Transverse colon (tissue), 4 donors: ENCODE measurements at places on chromosomes 11 and 22. TPM values are rescaled to one million over a fixed set of nuclear protein-coding genes. Genes with fewer than 3 reads are reported as not detected.

Gene HYLS1
- 0.80 TPM for total RNA-seq

Gene C22orf15
- total RNA-seq = not detected

Gene FOLR3
- not detected for total RNA-seq

Gene OR4C11
- total RNA-seq = not detected

Gene OR6A2
- not detected for total RNA-seq

Gene GPHA2
- total RNA-seq = not detected

Gene MYRF
- 11.3 TPM for total RNA-seq

DNA sequence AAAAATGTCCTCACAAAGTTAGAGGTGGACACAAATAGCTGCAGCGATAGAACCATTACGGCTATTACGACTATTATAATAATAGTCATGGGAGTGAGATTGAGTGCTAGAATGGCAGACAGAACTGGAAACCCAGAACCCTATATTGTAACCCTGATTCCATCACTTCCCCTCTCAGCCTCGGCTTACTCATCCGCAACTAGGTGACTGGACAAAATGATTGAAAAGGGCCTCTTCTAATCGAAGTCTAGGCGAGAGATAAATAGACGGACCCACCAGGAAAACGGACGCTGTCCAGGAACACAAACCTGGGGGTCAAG lies 629 bp downstream of the PSMA1 start:
- H3K27ac ChIP-seq = peak overlapping the region; percentile 94
- no peak for DNase-seq
- H3K4me1 ChIP-seq = peaks cover 6% of the 10 kb centered on the region
- H3K27me3 ChIP-seq = no peaks in the 10 kb centered on the region
- peaks cover 22% of the 10 kb centered on the region for H3K36me3 ChIP-seq

GRCh38 chr22:32477596-32477995 lies 3.0 kb downstream of the FBXO7 start:
- H3K27ac ChIP-seq = no peak overlapping the region
- no peaks in the 10 kb centered on the region for H3K27me3 ChIP-seq
- H3K4me1 ChIP-seq = peaks cover 27% of the 10 kb centered on the region

DNA sequence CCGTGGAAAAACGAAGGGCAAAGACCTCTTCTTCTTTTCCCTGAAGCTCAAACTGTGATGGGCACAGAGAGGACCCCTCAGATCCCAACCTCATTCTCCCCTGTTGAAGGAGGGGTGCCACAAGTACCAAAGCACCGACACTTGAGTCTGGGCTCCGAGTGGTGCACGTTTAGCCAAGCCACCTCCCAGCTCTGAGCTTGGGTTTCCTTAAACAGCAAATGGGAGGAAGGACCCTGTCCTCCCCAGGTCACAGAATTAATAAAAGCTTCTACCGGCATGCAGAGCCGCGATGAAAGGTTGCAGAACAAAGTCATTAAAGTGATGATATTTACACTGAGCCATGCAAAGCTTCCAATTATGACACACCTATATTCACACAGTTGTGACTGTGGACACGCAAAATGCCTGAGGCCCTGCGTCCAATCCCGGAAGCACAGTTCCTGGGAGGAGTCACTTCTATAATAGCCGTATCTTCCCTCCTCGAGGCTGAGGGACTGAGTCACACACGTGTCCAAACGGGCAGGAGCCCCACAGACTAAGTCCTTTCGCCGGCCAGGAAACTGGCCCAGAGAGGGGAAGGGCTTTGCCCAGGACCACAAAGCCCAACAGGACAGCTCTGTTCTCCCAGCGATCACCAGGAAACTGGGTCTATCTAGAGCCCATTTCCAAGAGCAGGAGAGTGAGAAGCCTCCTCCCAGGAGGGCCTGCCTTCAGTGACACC lies 922 bp upstream of the CSNK1E start:
- H3K27me3 ChIP-seq = no peaks in the 10 kb centered on the region
- DNase-seq = peak; percentile 85
- H3K4me1 ChIP-seq = peaks cover 41% of the 10 kb centered on the region
- no peaks in the 10 kb centered on the region for H3K36me3 ChIP-seq
- H3K4me3 ChIP-seq = no peak overlapping the region

GRCh38 chr11:14144934-14145333 lies 182.4 kb downstream of the SPON1 start:
- no peak for DNase-seq
- H3K4me3 ChIP-seq = no peak overlapping the region
- H3K27ac ChIP-seq = no peak overlapping the region
- no peaks in the 10 kb centered on the region for H3K36me3 ChIP-seq

DNA sequence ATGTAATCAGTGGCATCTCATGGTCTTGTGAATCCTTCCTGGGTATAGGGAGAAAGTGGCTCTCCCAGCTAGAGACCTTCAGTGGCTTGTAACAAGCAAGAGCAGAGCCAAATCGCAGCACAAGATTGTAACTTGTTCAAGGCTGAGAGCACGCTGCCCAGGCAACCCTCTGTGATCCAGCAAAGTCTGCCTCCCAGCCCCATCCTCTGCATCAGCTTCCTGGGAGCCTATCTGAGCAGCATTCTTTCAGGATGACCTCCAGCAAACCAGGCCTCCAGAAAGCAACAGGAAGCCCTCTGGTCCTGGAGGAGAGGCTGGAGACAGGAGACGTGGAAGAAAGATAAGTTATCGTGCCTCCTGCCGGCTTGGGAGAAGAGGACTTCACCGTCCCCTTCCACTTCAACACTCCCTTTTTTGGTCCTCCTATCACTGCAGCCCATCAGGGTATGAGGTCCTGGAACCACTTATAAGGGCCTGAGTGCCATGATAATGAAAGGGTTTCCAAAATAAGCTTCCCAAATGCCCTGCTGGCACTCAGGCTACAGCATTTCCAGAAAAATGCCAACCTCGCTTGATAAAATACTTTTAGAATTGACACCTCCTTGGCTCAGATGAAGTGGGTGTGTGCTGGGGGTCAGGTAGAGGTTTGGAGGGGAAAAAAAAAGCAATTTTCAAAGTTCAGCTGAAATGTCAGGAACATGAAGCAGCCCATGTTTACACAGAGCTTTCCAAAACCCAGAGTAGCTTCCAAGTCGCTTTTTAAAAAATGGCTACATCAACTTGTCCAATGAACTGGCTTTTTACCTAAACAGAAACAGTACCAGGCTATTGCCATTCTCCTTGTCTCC lies 80.2 kb downstream of the PLEKHA7 start:
- no peaks in the 10 kb centered on the region for H3K27me3 ChIP-seq
- no peaks in the 10 kb centered on the region for H3K4me1 ChIP-seq
- H3K4me3 ChIP-seq = no peak overlapping the region
- no peaks in the 10 kb centered on the region for H3K36me3 ChIP-seq
- no peak overlapping the region for H3K27ac ChIP-seq
- DNase-seq = no peak

GRCh38 chr22:44180706-44181032 lies at the start of gene PARVG:
PARVG (plus strand) TSS chr22:44180925; CDS start chr22:44183330, 2,405 bp downstream.
- H3K36me3 ChIP-seq = no peaks in the 10 kb centered on the region
- H3K4me3 ChIP-seq = peak within 1 kb of the TSS; percentile 25
- no peaks in the 10 kb centered on the region for H3K27me3 ChIP-seq
- no peaks in the 10 kb centered on the region for H3K4me1 ChIP-seq

- H3K36me3 ChIP-seq = no peaks in the 10 kb centered on the region
- peaks cover 3% of the 10 kb centered on the region for H3K4me1 ChIP-seq
- no peaks in the 10 kb centered on the region for H3K27me3 ChIP-seq
- H3K27ac ChIP-seq = peak overlapping the region; percentile 76
Observed at GRCh38 chr11:16997624-16998023, 16.6 kb downstream of the PLEKHA7 start.

GRCh38 chr11:2837096-2837601 lies 48.4 kb downstream of the CDKN1C start:
- no peaks in the 10 kb centered on the region for H3K27me3 ChIP-seq
- no peaks in the 10 kb centered on the region for H3K4me1 ChIP-seq
- H3K27ac ChIP-seq = no peak overlapping the region
- H3K4me3 ChIP-seq = no peak overlapping the region

DNA sequence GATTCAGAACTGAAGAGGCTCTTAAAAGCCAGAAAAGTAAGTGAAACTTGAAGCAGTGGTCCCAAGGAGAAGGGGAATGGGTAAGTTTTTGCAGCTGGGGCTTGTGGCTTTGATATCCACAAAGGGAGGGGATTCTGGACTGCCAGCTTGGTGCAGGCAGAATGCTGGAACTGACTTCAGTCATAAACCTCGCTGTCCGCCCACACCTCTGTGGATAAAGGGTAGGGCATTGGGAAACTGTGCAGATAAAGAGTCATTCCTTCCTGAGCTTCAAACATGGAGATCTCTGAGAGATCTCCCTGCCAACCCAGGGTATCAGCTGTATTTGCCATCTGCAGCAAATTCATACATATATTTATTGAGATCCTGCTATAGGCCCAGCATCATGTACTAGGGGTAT lies 124.3 kb upstream of the OR9Q1 start:
- no peaks in the 10 kb centered on the region for H3K27me3 ChIP-seq
- H3K4me3 ChIP-seq = no peak overlapping the region
- H3K36me3 ChIP-seq = no peaks in the 10 kb centered on the region
- peak; percentile 62 for DNase-seq
- H3K4me1 ChIP-seq = peaks cover 9% of the 10 kb centered on the region
- peak overlapping the region; percentile 60 for H3K27ac ChIP-seq

GRCh38 chr11:129739339-129739738 lies 76.3 kb upstream of the TMEM45B start:
- no peaks in the 10 kb centered on the region for H3K36me3 ChIP-seq
- no peak overlapping the region for H3K4me3 ChIP-seq
- H3K27me3 ChIP-seq = no peaks in the 10 kb centered on the region
- no peaks in the 10 kb centered on the region for H3K4me1 ChIP-seq
- no peak for DNase-seq

DNA sequence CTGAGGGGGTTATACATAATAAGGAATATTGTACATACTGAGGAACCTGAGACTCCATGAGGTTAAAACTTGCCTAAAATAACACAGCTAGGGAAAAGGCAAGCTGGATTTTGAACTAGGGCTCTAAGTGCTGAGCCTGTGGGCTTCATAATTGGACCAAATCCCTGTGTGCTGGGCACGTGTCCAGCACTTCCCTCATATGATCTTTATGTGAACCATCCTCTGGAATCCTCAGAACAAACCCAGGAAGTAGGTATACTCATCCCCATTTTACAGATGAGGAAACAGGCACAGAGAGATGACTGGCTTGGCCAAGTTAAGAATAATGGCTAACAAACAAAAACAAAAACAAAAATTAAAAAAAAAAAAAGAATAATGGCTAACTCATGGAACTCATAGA lies 14.9 kb downstream of the RTN4RL2 start:
- peaks cover 17% of the 10 kb centered on the region for H3K4me1 ChIP-seq
- no peaks in the 10 kb centered on the region for H3K36me3 ChIP-seq
- H3K4me3 ChIP-seq = no peak overlapping the region

DNA sequence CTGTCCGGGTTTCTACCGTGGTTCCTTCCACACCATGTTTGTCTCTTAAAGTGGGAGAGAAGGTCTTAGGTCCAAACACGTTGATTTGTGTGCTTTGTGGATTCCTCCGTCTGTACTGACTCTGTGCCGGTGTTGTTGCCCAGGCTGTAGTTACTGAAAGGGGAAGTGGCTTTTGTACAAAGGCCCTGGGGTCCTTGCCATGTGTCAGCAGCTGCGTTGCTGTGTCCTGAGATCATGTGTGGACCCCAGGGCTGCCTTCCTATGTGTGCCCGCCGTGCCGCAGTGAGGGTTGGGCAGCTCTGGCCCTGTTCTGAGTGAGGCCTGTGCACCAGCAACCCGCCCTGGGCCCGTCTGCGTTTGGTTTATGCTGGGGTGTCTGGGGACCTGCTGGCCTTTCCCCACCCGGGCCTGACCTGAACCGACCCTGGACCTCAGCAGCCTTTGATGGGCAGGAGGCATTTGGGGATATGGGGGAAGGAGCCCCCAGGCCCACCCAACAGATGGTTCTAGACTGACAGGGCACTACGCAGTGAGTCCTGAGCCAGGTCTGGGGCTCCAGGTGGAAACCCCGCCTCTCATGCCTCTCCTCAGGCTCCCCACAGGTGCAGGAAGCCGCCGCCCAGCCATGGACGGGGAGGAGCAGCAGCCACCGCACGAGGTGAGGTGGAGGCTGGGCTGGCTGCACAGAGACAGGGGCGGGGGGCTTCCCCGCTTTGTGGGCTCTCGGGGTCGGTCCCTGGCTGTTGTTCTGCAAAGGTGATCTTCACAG lies 6.9 kb downstream of the TRABD start:
- H3K4me3 ChIP-seq = no peak overlapping the region
- H3K27me3 ChIP-seq = no peaks in the 10 kb centered on the region
- H3K27ac ChIP-seq = peak overlapping the region; percentile 80
- peaks cover 45% of the 10 kb centered on the region for H3K4me1 ChIP-seq
- H3K36me3 ChIP-seq = no peaks in the 10 kb centered on the region
- peak; percentile 64 for DNase-seq

DNA sequence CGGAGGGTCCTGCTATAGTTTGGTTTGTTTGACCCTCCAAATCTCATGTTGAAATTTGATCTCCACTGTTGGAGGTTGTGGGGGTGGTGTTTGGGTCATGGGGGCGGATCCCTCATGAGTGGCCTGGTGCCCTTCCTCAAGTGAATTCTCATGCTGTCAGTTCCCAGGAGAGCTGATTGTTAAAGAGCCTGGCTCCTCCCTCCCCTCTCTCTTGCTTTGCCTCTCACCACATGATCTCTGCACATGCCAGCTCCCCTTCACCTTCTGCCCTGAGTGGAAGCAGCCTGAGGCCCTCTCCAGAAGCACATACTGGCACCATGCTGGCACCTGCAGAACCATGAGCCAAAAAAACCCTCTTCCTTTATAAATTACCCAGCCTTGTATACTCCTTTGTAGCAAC lies 7.1 kb downstream of the TSPAN18 start:
- H3K4me1 ChIP-seq = peaks cover 5% of the 10 kb centered on the region
- DNase-seq = no peak
- no peaks in the 10 kb centered on the region for H3K36me3 ChIP-seq
- H3K27me3 ChIP-seq = peaks cover 15% of the 10 kb centered on the region
- H3K27ac ChIP-seq = peak overlapping the region; percentile 81
- H3K4me3 ChIP-seq = no peak overlapping the region

GRCh38 chr11:70508231-70508480 lies 109.8 kb downstream of the CTTN start:
- no peaks in the 10 kb centered on the region for H3K4me1 ChIP-seq
- H3K36me3 ChIP-seq = no peaks in the 10 kb centered on the region
- no peak overlapping the region for H3K4me3 ChIP-seq
- H3K27me3 ChIP-seq = no peaks in the 10 kb centered on the region
- no peak overlapping the region for H3K27ac ChIP-seq

DNA sequence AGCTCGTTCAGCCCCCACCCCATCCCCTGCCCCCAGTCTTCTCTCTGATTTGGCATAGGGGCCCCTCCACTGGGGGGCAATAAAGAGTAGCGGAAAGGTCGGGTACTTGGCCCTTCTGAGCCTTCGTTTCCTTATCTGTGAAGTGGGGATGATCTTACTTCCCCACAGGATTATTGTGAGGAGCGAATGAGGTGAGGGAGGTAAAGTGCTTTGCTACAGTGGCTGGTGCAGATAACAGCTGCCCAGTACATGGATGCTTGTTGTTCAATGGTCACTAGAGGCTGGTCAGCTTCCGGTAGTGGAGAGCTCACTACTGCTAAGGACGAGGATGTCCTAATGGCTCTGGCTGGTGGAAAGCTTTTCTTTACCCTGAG lies 101.2 kb downstream of the CEP164 start:
- H3K27ac ChIP-seq = no peak overlapping the region
- H3K4me3 ChIP-seq = no peak overlapping the region
- DNase-seq = no peak

GRCh38 chr11:89583580-89583979 lies 92.4 kb upstream of the NOX4 start:
- no peaks in the 10 kb centered on the region for H3K4me1 ChIP-seq
- no peaks in the 10 kb centered on the region for H3K27me3 ChIP-seq
- no peaks in the 10 kb centered on the region for H3K36me3 ChIP-seq
- DNase-seq = no peak
- H3K4me3 ChIP-seq = no peak overlapping the region

- no peaks in the 10 kb centered on the region for H3K36me3 ChIP-seq
- H3K4me3 ChIP-seq = no peak overlapping the region
- H3K4me1 ChIP-seq = no peaks in the 10 kb centered on the region
- DNase-seq = no peak
- H3K27ac ChIP-seq = no peak overlapping the region
Observed at GRCh38 chr11:70247042-70247709, 23.3 kb upstream of the PPFIA1 start.

GRCh38 chr11:63613517-63614135 lies 607 bp downstream of the PLAAT3 start:
- peak overlapping the region; percentile 57 for H3K4me3 ChIP-seq
- H3K36me3 ChIP-seq = no peaks in the 10 kb centered on the region
- DNase-seq = peak; percentile 38
